ENCODE measurements at places on chromosomes 2 and 18.
A peak's percentile ranks its signal among the peaks of the same experiment; 100 is the strongest.

- DNase-seq = no peak
Measured at GRCh38 chr2:158931572-158931971, 36.9 kb upstream of the TANC1 start.

DNA sequence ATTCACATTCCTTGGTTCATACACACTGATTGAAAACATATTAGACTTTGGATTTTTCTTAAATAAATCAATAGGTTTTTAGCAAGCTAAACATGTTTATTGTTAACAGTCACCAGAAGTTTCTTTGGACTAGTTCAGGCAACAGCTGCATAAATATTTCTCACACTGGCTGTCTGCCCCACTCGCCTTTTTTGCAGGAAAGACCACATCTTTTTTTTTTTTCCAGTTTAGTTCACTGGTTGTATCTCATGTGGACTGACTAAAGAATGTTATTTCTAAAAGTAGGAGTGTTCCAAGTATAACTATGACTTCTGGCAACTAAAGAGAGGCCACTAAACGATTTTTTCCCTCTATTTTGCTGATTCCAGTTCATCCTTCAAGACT is 31.1 kb downstream of the SLC40A1 start:
- no peak for DNase-seq

- DNase-seq = no peak
Measured at GRCh38 chr2:58800881-58801280, 559.8 kb upstream of the FANCL start.

- no peak for DNase-seq
Measured at GRCh38 chr2:236663287-236664101, 93.9 kb downstream of the ACKR3 start.

- no peak for DNase-seq
Measured at GRCh38 chr2:230614913-230615332, 97.7 kb upstream of the CAB39 start.

GRCh38 chr2:39377226-39377939 is 59.7 kb downstream of the MAP4K3 start:
- DNase-seq = no peak

DNA sequence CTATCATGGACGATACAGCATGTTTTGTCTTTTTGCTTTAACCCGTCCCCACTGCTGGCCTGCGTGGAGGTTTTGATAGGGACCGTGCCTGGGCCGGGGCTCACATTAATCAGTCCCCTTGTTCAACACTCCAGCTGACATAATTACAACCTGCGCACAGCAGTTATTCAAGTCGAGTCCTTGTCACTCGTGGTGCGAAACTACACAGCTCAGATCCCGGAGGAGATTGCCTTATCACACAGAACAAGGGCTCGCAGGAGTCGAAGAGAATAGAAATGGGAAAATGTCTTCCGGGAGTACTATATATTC is 304.4 kb downstream of the ZNF407 start:
- no peak for DNase-seq

- no peak for DNase-seq
Measured at GRCh38 chr2:46368401-46368800, 71.2 kb downstream of the EPAS1 start.

- no peak for DNase-seq
Measured at GRCh38 chr2:223969856-223970255, 12.6 kb downstream of the MRPL44 start.

- no peak for DNase-seq
Measured at GRCh38 chr2:43519643-43520221, 76.1 kb downstream of the THADA start.

- no peak for DNase-seq
Measured at GRCh38 chr2:38653715-38654527, 12.0 kb upstream of the GALM start.

DNA sequence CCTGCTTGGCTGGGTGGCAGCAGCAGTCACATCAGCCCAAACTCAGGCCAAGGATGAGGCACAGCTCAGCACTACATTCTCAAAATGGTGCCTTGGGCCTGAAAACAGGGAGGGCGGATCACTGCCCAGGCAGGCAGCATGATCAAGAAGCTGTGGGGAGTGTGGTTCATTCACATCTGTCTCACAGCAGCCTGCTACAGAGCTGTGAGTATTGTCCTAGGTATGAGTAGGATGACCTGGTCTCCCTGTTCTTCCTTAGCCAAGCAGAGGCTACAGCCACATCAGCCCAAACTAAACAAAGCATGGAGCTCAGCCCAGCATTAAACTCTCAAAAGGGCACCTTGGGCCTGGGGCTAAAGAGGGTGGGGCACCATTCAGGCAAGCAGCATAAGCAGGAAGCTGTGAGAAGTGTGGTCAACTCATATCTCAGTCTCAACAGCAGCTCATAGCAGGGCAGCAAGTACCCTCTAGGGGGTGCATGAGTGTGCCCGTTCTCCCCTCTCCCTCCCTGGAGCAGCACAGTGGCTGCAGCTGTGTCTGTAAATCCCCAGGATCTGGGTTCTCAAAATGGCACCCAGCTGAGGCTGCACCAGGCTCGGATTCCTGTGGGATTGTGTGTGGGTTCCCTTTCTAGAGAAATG is 139.6 kb downstream of the TRABD2A start:
- DNase-seq = peak; percentile 12

GRCh38 chr2:180987146-180987545 is 6.7 kb downstream of the UBE2E3 start:
- no peak for DNase-seq

DNA sequence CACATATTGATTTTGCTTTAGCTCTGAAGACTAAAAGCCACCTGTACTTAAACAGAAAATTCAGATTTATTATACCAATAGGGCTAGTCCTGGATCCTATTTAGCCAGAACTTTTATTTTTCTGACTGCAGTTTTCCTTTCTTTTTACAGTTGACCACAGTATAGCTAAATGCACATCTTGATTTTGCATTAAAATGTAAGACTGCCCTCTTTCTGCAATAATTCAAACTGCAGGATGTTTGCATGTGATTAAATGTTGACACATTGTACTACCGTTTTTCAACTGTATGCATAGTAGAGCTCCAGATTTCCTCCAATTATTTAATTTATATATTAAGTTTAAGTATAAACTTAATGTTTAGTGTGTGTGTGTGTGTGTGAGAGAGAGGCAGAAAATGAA is 1262.9 kb downstream of the SUCLG1 start:
- DNase-seq = peak; percentile 12

DNA sequence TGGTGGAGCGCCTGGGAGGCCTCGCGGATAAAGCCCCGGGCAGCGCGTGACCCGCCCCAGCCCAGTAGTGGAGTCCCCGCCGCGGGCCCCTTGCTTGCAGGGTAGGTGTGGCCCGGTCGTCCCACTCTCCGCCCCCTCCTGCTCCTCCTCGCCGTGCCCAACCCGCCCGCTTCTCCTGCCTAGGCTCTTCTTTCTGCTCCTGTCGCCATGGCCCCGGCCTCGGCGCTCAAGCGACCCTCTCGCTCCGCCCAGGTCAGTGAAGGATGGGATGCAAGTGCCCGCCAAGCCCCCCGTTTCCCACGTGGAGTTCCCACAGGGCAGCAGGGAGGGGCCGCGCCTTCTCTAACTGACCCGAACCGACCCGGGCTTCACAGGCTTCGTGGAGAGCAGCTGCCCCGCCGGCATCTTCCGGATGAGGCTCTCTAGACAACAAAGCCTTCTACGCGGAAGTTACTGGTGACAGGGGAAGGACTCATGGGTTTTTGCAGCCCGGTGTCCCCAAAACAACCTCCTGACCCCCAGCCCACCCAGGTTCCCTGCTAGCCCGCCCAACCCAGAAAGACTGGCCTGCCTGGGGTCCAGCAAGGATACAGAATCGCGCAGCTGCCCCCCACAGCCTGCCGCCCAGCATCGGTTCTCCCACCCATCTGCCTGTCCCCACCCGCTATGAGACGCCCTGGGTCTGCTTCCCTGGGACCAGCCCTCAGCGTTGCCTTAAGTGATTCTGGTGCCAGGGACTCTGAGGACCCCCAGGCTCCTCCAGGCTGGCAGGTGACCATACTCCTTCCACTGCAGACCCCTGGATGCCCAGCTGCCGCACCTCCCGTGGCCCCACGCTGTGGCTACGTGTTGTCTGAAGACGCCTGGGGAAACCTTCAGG is 32.8 kb downstream of the TTC32 start:
- DNase-seq = no peak

DNA sequence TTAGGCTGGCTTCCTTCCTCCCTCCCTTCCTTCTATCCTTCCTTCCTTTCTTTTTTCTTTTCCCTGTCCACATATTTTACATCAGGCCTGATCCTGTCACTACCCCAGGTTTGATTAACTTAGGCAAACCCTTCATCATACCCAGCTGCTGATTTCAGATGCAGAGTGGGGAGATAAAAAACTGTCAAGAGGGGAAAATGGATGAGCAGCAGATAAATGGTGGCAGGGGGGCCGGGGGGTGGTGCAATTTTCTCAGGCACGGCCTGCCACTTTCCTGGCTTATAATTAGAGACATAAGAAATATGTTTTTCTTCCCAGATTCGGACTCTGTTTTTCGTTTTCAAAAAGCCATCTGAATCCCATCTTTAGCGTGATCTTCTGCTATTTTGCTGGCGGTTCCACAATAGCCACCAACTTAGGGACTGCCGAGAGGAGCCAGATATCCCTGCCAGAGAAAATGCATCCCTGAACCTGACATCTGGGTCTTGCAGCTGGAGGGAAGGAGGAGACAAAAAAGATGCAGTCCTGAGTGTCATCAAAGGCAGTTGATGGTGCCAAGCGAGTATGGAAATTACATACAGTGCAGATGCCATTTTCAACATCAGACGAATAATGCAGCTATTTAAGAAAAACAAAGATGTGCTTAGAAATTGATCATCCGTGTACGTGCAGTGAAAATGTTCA is 49.9 kb downstream of the CXCR4 start:
- no peak for DNase-seq

GRCh38 chr2:62334440-62335058 is 138.6 kb downstream of the B3GNT2 start:
- no peak for DNase-seq

GRCh38 chr18:59744271-59744721 is 47.1 kb upstream of the CCBE1 start:
- peak; percentile 12 for DNase-seq

- DNase-seq = no peak
Measured at GRCh38 chr2:206867006-206867405, 72.3 kb upstream of the CPO start.
